ENCODE measurements at places on chromosomes 1 and 21.

DNA sequence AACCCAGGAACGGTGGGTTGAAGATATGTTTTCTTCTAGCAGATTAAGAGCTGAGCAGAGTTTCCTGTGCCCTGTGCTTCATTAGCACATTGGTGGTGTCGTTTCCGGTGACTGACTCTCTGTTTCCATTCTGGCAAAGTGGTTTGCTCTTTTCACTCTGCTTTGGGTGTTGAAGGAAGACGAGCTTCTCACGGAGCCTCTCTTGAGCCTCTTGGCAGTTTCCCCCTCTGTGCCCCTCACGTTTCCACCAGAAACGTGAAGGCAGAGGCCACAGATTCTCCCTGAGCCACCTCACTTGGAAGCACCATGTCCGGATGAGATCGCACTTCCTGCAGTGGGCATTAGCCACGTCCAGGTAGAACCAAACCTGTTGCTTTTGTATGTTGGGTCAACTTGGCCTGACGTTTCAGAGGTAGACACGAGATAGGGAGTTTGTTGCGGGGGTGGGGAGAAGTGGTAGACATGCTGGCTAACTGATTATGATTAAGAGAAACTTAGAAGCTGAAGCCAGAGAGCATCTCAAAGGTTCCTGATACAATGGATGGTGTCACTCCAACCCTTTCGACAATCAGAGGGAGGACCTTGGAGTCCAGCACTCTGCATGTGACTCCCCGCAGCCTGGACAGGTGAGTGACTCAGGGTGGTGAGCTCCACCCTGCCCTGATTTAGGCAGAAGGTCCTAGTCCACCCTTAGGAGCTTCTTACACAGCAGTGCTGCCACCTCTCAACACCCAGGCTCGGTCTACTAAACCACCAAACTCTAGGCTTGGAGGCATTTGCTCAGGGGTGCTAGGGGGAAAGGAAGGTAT, at the start of gene LAX1:
TSS of gene LAX1 (plus strand) at position 155 of the 809 bp plus-strand sequence. CDS start at position 538, 383 bp downstream.
- DNase-seq, result no peak

DNA sequence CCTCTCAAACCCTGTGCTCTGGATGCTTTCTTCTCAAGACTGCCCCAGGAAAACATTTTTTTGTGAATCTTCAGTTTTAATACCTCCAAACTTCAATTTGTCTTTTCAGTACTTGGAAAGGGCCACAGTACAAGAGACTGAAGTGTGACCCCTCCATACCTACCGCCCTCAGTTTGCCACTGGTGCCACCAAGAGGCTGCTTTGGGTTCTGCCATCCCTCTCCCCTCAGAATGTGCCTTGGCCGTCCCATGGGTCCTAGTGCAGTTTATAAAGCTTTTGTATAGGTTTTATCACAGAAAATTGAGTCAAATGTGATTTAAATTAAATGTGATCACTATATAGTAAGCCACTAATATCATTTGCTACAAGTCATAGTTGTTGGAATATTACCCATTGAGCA, 60.8 kb upstream of the PGD start:
- peak; percentile 38 for DNase-seq

- no peak for DNase-seq
These were observed 11.4 kb upstream of the GORAB start for GRCh38 chr1:170520601-170521000.

DNA sequence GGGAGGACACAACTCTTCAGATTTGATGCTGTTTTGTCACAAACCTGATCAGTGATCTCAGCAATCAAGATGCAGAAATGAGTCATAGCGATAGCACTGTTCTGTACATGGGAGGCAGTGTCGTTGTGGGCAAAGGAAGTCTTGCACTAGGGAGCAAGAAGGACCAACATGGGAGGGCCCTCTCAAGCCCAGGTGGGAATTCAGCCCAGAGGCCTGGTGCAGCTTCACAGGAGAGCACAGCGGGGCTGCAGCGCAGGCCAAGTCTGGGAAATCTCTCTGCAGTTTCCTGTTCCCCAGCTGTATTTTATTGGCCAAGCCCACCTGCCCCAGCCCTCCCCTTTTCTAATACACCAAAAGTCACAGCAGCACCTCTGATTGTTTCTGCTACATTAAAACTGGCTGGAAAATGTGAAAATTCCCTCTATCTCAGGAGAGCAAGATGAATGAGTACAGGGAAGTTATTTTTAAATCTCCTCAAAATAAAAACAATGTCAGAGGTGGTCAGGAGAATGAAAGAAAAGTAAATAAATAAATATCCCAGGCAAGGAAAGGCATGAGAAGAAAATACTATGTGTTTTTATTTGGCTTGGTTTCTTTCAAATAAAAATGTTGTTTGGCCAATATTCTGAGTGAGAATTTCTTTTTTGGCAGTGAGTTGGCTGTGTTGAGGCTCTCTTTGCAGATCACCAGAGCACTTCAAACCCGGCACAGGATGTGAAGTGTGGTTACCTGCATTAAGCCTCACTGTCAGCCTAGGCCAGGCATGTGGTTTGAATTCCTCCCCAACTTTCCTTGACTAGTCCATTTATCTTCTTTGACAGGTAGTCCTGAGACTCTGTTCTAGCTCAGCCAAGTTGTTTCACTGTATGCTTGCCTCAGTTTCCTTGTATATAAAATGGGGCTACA, 422.1 kb downstream of the PLPP3 start:
- DNase-seq, result no peak

DNA sequence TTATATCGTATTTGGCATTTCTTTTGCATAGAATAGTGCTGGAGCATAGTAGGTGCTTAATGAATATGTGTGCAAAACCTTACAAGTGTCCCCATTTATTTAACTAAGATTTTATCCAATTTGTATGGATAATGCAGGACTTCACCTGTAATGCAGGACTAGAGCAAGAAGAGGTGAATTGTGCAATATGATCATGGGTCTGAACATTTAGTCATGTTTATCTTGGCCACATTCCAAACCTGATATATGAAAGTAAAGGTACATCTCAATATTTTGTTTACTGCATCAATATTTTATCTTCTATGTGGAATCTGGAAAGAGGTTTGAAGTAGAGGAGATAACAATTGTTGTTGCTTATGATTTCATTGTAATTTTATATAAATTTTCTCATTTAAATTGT, 1626.7 kb upstream of the B3GALT2 start:
- no peak for DNase-seq

All from left hindlimb (tissue), 1 donor.